ENCODE measurements at places on chromosomes 13 and 19.

GRCh38 chr19:13920940-13921747 lies 15.1 kb downstream of the CC2D1A start:
- peak; percentile 42 for DNase-seq

- DNase-seq, result no peak
These were observed 12.4 kb upstream of the NEK5 start for GRCh38 chr13:52141299-52141698.

DNA sequence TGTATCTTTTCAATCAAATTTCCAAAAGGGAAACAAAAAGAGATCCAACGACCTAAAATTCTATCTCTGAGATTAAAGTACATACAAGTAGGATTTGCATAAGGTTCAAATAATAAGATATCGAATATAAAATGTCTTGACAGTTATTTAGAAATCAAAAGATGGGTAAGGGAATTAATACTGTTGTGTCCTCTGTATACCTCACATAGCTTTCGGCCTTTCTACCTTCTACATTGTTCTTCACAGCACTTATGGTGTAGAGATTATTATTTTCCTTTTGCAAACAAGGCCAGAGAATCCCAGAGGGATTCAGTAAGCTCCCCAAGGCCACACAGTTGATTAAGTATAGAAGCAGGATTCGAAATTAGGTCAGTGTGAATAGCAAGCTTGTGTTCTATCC lies 403.6 kb downstream of the SPRY2 start:
- DNase-seq, result no peak

DNA sequence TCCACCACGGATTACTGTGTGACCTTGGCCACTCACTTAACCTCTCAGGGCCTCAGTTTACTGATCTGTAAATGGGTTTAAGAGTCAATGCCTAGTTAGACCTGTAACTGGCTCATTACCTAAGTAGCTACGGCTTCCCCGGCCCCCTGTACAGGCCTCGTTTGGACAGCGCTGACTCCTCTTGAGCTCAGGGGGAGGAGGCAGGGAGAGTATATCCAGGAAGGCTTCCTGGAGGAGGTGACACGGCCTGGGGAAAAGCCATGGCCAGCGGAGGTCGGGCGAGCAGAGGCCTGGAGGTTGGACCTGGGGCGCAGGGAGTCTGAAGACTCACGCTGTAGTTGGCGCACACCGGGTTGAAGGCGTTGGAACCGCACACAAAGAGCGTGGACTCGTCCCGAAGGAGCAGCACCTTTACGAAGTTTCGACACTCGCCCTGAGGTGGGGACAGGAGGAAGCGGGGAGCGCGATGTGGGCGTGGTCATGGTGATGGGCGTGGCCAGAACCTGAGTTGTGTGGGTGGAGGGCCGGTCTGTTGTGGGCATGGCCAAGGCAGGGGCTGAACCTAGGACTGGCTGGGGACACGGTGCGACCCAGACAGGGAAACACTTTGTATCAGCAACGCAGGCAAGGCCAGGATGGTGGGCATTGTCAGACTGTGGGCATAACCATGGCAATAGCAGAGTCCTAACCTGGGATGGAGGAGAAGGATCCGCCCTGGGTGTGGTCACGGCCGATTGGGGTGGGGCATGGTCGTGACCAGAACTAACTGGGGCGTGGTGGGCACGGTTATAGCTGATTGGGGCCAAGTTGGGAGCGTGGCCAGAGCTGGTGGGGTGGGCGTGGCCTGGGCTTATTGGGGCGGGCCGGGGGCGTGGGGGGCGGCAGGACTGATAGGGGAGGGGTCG lies 3.6 kb downstream of the SEMA6B start:
- peak; percentile 85 for DNase-seq

DNA sequence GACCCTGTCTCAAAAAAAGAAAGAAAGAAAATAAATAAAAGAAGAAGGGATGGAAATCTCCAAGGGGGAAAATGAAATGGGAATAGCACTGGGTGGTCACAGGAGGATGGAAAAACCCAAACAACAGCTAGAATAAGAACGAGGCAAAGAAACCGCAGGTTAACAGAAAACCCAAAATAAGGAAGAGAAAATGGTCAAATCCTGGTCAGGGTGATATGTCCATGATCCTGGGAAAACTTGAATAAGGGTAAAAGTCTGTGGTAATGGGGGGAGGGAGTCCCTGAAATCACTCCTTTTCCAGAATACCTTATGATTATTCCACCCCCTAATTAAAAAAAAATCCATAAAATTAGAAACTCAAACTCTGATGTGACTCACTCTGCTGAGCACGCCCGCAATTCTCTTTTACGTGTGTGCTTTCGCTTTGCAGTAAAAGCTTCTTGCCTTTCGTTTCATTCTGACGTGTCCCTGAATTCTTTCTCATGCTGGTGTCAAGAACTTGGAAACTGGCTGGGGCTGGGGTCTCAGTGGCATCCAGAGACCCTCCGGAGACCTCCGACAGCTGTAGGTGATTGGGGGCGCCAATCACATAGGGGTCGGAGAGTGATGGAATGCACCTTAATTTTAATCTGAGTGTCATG lies 4.3 kb upstream of the NAXD start:
- DNase-seq, result peak; percentile 76

DNA sequence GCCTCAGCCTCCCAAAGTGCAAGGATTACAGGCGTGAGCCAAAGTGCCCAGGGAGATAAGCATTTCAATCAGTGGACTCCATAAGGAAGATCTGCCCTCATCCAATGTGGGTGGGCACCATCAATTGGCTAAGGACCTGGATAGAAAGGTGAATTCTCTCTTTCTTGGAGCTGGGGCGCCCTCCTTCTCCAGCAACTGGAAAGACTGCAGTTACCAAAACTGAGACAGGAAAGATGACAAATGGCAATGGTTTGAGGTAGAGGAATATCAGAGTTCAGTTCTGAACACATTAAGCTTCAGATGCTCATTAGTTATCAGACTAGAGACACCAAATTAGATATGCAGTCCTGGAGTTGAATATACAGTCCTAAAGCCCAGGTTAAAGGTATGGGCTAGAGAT lies 10.5 kb upstream of the ELF1 start:
- DNase-seq, result no peak

DNA sequence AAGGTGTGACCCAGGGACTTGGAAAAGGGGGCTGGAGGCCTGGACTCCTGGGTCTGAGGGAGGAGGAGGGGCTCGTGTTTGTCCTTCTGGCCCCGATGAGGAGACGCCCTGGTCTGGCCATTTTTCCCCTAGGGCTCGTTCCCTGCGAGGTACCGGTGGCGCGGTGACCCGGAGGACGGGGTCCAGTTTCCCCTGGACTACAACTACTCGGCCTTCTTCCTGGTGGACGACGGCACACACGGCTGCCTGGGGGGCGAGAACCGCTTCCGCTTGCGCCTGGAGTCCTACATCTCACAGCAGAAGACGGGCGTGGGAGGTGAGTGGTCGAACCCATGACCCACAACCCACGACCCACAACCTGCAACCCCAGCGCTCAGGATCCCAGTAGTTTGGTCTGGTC lies 10.8 kb downstream of the TRPM4 start:
- DNase-seq, result no peak

DNA sequence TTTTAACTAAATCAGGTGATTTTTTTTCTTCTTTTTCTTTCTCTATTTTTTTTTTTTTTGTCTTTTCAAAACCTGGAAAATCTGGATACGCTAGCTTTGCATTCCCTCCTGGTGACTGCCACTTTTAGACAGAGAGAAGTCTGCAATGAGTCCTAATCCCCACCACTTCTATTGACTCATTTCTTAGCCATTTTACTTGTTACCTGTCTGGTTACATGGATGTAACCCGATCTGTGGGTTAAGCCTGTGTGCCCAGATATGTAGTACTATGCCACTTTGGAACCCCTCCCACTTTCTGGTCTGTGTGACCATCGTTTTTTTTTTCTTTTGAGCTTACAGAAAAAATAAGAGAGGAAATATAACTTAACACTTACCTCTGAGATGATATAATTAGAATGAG lies 817.8 kb upstream of the PCDH9 start:
- DNase-seq, result no peak

DNA sequence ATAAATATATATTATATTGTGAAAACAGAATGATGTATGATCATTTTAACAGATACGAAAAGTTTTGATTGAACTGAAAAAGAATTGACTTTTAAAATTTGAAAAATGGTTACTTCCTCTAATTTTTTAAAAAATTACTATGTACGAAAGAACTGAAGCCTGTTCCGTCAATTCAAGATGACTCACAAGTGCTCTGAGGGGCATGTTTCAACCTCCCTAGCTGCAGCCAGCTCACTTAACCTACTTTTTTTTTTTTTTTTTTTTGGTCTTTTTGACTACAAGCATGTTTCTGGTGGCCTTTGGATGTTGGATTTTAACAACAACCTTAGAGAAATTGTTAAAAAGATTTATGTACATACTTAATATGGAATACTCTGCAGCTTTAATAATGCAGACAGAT lies 1139.3 kb downstream of the DIAPH3 start:
- no peak for DNase-seq

GRCh38 chr19:16272945-16273344 lies 51.7 kb upstream of the KLF2 start:
- no peak for DNase-seq

DNA sequence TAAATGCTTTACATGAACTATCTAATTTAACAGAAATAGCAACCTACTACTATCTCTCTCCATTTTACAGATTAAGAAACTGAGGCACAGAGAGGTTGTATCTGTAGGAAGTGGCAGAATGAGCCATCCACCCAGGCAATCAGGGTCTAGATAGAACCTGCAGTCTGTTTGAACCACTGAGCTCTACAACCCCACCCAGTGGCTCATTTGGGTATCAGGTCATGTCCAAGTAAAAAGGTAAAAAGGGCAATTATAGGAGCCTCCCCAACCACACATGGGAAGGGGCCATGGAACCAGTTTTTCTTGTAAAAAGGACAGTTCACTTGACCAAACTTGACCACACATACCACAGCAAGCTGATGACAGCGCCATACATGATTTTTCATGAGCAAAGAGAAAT lies 92.9 kb upstream of the SGCG start:
- DNase-seq, result peak; percentile 40

DNA sequence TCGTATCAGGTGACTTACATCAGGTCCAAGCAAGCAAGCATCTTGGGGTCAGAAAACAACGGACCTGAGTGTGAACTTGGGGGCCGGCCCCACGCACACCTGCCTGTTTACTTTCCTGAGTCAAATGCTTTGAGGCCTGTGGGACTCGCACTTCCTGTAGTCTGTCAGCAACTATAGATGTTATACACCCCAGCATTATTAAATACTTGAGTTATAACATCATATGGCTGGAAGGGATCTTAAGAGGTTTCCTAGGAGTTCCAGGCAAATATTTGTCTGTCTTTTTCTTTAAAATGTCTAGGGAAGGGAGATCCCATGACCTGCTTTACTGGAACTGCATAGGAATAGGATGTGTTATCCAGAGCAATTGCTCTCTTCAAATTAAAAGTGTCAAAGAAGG lies 280.6 kb downstream of the SHISA2 start:
- DNase-seq, result no peak

- no peak for DNase-seq
These were observed 21.8 kb upstream of the TM6SF2 start for GRCh38 chr19:19294914-19295313.

DNA sequence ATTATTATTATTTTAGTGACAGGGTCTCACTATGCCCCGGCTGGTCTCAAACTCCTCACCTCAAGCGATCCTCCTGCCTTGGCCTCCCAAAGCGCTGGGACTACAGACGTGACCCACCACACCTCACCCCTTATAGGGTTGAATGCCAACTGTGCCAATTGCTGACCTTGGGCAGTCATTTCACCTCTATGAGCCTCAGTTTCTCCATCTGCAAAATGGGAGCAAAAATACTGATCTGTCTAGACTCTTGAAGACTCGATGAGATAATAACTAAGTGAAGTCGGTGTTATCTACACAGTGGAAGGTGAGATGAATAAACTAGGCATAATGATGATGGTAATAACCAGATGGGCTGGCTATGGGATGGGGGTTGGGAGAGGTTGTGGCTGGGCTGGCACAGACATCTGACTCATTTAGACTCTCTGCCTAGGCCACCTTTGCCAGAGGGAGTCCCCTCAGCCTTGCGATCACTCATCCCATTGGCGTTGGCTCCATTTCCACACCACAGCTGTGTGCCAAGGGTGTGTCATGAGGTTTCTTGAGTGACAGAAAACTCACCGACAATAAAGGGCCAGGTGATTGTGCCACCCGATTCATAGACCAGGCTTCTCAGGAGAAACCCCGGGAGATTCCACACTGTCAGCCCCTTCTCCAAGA lies at the start of gene CASP14:
TSS of gene CASP14 (plus strand) at position 596 of the 657 bp plus-strand sequence. CDS start 2,772 bp downstream, outside the sequence.
- no peak for DNase-seq

GRCh38 chr19:46030812-46031550 lies 8.1 kb upstream of the PGLYRP1 start:
- no peak for DNase-seq

DNA sequence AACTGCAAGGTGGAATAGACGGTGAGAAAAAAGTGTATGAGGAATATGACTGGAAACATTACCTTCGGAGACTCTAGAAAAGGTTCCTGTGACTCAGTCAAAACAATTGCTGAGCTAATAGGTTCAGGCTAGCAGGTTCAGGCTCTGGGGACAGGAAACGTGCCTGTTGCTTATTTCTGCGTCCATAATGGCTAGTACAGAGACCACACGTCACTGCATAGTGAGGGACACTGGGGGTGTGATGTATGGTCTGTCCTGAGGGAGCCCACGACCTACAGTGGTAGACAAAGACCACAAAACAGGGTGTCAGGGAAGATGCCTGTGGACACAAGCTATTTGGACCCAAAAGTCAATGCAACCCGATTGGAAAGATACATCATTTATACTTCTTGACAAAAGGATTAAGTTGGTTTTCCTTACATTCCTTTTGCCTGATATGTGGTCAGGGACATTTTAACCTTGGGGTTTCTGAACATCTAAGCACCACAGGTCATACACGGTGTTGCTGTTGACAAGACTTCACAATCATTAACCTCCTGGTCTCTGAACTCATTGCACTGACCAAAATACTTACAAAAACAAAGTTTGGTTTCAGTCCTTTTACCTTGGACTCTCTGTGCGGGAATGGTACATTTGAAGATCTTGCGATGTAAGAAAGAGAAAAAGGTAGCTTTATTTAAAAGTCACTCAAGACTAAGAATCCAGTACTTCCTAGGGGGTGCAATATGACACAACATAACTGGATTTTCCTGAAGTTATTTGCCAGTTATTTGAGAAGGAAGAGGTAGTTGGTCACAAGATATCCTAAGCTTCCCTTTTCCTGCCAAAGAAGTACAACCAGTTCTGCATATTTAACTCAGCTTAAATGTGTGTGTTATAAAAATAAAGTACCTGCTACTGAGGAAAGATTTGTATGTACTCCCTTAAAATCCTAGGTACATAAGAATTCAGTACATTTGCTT lies 20.0 kb downstream of the CRYL1 start:
- DNase-seq, result no peak

DNA sequence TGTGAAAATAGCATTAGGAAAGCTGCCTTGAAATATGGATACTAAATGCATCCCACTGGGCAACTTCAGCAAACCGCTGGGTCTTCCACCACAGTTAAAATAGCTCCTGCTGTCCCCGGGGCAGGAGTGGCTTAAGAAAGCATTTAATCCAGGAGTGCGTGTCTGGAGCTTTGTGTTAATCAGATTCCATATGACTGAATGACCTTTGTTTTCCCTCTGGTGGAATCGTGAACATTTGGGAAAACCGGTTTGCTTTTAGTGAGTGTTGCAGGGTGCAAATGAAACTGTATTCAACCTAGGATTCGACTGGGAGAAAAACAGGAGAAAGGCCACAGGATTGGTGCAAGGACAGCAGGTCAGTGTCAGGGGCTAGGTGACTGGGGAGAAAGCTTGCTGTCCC lies 237.6 kb upstream of the MAB21L1 start:
- DNase-seq, result peak; percentile 12

GRCh38 chr13:110284779-110285484 lies 22.0 kb downstream of the COL4A1 start:
- DNase-seq, result no peak

- no peak for DNase-seq
These were observed 98.2 kb downstream of the SIPA1L3 start for GRCh38 chr19:38005224-38005614.
